Panc1 (cell line): ENCODE measurements at places on chromosomes 3 and 15. TPM values are rescaled to one million over a fixed set of nuclear protein-coding genes. Genes with fewer than 3 reads are reported as not detected.

The GNL3 gene
- 88.9 TPM for total RNA-seq

The HCLS1 gene
- total RNA-seq = 0.85 TPM

The ATP10A gene
- total RNA-seq = 0.31 TPM

DNA sequence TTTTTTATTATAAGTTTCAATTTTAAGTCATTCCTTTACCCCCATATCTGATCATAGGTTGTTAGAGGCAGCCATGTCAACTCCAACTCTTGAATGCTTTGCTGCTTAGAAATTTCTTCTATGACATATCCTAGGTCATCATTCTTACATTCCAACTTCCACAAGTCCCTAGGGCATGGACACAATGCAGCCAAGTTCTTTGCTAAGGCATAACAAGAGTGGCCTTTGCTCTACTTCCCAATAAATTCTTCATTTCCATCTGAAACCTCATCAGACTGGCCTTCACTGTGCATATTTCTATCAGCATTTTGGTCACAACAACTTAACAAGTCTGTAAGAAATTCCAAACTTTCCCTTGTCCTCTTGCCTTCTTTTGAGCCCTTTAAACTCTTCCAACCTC is 28.5 kb downstream of the TRIM42 start:
- DNase-seq = no peak

DNA sequence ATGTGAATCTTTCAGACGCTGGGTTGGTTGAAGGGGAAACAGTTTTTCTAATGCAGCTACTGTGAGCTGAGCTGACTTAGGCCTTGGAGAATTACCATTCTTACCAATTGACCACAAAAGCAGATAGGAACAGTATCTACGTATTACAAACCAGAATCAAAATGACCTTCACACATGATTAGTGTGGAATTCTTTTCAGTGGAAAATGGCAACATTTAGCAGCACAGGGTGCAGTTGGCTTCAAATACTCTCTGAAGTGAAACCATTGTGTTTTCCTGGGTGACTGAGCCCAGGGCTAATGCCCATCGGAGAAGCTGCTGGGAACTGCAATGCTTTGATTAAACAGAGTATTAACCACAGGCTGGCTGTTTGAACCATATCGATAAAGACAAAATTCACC is 40.2 kb upstream of the GOLGA8J start:
- no peak for DNase-seq

DNA sequence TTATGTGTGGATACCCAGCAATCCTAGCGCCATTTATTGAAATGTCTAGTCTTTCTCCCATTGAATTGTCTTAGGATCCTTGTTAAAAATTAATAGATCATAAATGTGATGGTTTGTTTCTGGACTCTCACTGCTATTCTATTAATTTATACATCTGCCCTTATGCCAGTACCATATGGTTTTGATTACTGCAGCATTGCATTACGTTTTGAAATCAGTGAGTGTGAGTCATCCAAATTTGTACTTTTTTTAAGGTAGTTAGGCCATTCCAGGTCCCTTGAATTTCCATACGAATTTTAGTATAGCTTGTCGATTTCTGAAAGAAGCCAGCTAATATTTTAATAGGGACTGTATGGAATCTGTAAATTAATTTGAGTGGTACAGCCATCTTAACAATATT is 648.6 kb upstream of the ZNF385D start:
- DNase-seq = no peak

GRCh38 chr3:46517016-46517783 is 19.4 kb downstream of the RTP3 start:
- DNase-seq = peak; percentile 18

- no peak for DNase-seq
These were observed 51.5 kb upstream of the DCUN1D1 start for GRCh38 chr3:183031826-183032225.
